ENCODE measurements at places on chromosomes 2 and 18.

DNA sequence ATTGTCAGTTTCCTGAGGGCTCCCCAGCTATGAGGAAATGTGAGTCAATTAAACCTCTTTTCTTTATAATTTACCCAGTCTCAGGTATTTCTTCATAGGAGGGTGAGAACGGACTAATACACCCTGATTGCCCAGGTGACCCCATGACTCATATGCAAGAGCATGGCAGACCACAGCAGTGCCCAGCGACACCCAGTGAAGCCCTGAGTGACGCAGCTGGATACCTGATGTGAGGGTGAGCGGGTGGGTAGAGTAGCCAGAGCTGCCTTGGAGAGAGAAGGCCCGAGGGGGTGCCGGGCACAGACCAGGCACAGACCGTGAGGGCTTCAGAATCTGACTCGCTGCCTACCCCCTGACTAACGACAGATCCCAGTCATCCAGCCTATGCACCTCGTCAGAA is 15.4 kb downstream of the ALPG start:
- DNase-seq, result no peak

DNA sequence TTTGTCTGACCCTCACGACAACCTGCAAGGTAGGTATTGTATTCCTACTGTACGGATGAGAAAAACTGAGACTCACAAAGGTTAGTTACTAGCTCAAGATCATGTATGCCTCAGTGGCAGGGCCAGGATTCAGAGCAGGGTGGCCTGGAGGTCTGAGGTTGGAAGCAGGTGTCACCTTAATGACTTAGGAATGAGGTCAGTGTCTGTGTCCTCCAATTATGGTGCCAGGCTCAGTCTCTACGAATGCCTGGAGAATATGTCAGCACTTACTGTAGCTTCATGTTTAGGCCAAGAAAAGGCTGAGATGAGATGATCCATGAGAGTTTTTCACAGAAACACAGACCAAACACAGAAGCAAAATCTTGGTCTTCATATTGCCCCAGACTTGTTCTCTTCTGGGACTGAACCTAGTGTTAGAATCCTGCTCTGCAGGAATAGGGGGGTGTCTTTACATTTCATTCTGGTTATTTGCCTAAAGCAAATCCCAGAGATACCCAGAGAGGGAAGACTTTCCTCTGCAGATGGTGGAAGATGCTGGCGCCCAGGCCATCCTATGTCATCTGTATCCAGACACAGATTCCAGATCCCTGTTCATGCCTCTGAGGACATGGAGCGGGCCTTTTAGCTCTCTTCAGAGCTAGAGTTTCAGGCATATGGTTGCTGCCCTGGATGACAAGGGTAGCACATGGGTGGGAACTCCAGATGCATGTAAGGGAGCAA is 16.3 kb upstream of the RAB10 start:
- DNase-seq, result peak; percentile 34

GRCh38 chr2:68564426-68564825 is 79.0 kb upstream of the PROKR1 start:
- no peak for DNase-seq

GRCh38 chr2:10487081-10487740 is 39.1 kb upstream of the ODC1 start:
- DNase-seq, result peak; percentile 86

DNA sequence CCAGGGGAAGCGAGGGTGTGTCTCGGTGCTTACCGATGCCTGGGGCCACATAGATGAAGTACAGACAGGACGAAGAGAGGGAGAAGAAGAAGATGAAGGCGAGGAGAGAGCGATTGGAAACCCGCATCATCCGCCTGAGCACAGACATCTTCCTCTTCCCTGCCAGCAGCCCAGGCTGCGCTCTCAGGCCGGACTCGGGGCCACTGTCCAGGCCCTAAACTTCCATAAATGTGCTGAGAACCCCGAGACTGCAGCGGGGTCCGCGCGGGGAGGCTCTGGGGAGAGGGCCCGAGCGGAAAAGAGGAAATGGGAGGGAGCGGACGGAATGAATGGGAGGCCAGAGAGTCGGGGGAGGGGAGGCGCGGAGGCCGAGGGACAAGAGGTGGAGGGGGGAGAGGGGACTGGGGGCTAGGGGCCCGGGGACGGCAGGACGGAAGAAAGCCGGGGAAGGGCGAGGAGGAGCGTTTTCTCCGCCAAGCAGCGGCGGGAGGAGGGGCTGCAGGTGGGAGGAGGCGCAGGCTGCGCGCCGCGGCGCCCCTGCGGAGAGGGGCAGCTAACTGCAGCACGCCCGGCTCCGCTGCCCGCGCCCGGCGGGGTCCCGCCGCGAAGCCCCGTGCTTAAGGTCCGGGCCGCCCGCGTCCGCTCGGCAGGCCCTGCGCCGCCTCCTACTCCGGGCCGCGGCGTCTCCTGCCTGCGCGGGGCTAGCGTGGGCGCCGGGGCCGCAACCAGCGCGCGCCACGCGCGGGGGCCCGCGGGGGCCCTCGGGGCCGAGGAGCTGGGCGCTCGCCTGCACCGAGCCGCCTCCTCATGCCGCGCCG is at the start of gene B4GALT6:
Gene B4GALT6, minus strand, starts transcription at position 303 of the 818 bp plus-strand sequence. Its CDS starts 155 bp downstream, at position 148.
- DNase-seq, result no peak

DNA sequence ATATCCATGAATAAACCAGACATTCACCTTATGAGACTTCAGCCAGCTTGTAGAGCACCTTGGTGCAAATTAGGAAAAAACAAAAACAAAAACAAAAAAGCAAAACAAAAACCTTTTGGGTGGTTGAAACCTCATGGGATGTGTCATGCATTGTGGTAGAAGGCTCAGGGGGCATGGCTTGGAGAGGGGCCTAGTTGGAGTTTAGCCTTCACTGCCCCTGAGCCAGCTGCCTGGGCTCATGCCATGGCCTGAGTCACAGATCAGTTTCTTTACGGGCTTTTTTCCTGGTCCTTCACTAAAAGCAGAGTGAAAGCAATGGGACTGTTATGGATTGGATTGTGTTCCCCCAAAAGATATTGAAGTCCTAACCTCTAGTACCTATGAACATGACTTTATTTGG is 22.0 kb upstream of the DAPL1 start:
- DNase-seq, result no peak

DNA sequence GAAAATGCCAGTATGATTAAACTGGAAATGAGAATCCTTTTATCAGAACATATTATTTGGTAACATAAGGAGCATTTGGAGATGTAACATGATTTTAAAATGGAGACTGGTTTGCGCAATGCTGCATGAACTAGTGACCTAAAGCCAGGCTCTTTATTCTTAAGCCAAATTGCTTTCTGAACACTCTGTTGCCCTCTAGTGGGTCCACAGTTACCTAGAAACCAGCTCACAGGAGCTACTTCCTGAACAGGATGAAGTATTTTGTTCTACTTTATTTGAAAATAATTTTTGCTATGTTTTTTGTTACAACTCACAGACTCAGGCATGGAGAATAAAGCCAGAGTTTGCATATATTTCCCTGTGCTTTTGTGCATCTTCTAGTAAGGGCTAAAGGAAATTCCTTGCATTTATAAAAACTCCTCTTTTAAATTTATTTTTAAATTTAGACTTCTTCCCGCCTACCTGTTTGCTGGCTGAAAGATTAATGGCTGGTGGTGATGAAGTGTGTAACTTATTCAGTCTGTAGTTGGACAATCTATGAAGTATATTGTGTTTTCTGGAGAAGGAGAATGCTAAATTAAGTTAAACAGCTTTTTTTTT is 146.7 kb downstream of the PARD3B start:
- peak; percentile 58 for DNase-seq

- DNase-seq, result no peak
These were observed 42.6 kb downstream of the GALNT1 start for GRCh38 chr18:35624146-35624545.

DNA sequence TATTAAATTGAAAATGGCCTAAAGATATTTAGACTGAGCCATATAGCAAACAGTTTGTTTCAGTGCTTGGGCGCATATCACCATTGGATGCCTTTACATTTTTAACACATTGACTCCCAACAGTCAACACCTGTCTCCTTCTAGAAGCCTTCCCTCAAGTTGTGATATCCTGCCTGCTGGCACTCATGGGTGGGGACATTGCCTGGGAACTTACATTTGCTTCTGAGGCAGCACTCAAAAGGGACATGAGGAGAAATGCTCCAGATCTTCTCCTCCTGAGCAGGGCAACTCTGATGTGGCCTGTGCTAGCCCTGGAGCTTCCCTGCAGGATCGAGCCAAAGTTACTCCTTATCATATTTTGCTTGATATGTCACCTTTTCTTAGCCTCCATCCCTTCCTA is 392.2 kb downstream of the CDH7 start:
- DNase-seq, result no peak

GRCh38 chr2:230798769-230799399 is 65.9 kb upstream of the ITM2C start:
- peak; percentile 48 for DNase-seq

DNA sequence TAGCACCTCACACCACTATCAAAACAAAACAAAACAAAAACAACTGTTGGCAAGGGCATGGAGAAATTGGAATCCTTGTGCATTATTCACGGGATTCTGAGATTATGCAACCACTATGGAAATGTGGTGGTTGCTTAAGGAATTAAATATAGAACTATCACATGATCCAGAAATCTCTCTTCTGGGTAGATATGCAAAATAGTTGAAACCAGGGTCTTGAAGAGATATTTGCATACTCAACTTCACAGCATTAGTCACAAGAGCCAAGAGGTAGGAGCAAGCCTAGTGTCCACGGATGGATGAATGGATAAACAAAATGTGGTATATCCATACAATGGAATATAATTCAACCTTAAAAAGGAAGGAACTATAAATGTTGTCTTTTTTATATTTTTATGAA is 7.0 kb downstream of the TMEM131 start:
- DNase-seq, result no peak

DNA sequence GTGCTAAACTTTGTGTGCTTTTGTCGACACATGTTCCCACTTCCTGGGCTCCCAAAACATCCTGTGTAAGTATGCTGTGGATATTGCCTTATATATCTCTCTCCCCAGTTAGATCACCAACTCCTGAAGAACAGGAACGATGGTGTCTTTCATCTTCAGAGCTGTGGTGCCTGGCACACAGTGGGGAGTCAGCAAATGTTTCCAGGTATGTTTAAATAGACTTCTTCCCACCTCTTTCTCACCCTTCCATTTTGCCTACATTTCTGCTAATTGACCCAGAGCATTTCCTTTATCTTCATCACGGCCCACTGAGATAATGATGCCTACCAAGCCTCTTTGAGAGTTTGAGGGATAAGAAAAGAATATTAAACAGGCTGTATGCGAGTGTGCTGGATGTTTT is 60.7 kb downstream of the RND3 start:
- DNase-seq, result no peak

- DNase-seq, result no peak
These were observed 214.2 kb upstream of the ERBB4 start for GRCh38 chr2:212752730-212753351.

GRCh38 chr2:238793306-238793705 is 54.6 kb upstream of the TWIST2 start:
- no peak for DNase-seq

GRCh38 chr2:150403457-150403856 is 84.0 kb downstream of the RND3 start:
- no peak for DNase-seq

GRCh38 chr2:85791704-85792565 is 38.1 kb downstream of the ATOH8 start:
- no peak for DNase-seq

- no peak for DNase-seq
These were observed 110.5 kb downstream of the TCF4 start for GRCh38 chr18:55477499-55477859.

GRCh38 chr2:205969584-205969983 is 116.4 kb downstream of the INO80D start:
- no peak for DNase-seq

GRCh38 chr18:7038330-7038851 is 79.2 kb downstream of the LAMA1 start:
- DNase-seq, result peak; percentile 94

GRCh38 chr18:9655232-9655767 is 40.9 kb upstream of the PPP4R1 start:
- no peak for DNase-seq

DNA sequence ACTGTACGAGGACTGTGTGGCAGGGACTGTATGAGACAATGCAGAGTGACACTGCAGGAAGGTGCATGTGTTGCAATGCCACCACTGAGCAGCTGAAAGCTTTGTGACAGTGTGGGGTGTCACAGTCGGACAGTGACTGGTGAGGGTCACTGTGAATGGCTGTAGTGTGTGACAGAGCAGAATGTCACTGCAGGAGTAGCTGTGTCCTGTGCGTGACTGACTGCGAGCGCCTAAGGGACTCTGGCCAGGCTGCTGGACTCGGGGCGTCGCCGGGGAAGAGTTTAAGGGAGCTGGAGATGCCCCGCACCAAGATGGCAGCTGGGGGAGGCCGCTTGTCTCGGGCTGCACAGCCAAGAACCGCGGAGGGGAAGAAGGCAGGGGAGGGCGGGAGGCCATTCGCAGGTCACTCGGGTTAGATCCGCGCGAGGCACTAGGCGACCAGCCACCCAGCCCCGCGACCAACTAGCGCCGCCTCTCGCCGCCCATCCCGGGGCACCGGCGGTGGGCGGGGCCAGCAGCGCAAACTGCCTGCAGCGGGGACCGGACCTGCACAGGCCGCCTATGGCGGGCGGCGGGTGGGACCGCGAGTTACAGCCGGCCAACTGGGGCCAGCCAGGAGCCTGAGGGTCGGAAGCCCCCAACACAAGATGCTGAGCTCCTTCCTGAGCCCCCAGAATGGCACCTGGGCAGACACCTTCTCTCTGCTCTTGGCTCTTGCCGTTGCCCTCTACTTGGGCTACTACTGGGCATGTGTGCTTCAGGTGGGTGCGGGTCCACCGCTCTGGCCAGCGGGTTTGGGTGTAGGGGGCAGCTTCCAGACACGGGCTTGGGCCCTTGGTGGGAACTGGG is at the start of gene ABHD1:
Gene ABHD1, plus strand, starts transcription at position 514 of the 849 bp plus-strand sequence. Its CDS starts 134 bp downstream, at position 648.
- peak; percentile 41 for DNase-seq

DNA sequence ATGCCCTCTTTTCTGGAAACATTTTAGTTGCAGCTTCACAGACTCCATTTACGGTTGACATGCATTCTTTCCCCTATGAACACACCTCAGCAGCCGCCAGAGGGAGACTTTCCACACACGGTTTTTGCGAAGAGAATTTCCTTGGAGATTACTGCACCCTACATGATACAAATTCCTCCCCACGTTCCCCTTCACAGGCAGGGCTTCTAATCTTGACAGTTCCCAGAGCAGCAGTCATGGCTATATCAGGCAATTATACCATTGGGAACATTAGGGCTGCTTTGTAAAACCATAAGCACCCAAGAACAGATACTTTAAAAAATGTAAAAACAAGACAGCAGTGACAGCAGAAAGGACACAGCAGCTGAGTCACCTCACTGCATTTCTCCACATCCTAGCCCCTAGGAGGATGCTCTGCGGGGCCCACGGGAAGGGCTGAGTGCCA is 253.8 kb downstream of the TGIF1 start:
- DNase-seq, result peak; percentile 74

- DNase-seq, result no peak
These were observed 23.3 kb upstream of the ALPI start for GRCh38 chr2:232432598-232433184.

- DNase-seq, result no peak
These were observed 330.2 kb downstream of the RBM43 start for GRCh38 chr2:150931451-150931850.

- DNase-seq, result no peak
These were observed 678.0 kb downstream of the EPHA4 start for GRCh38 chr2:220894069-220894468.

All from Caki2 (cell line).